ENCODE measurements at places on chromosomes 3 and 15. TPM values are rescaled to one million over a fixed set of nuclear protein-coding genes. Genes with fewer than 3 reads are reported as not detected.

- H3K27me3 ChIP-seq: no peaks in the 10 kb centered on the region
- no peaks in the 10 kb centered on the region for H3K36me3 ChIP-seq
- no peak overlapping the region for H3K27ac ChIP-seq
- no peaks in the 10 kb centered on the region for H3K4me1 ChIP-seq
- H3K4me3 ChIP-seq: no peak overlapping the region
Measured at GRCh38 chr3:170003881-170004356, 33.9 kb upstream of the GPR160 start.

DNA sequence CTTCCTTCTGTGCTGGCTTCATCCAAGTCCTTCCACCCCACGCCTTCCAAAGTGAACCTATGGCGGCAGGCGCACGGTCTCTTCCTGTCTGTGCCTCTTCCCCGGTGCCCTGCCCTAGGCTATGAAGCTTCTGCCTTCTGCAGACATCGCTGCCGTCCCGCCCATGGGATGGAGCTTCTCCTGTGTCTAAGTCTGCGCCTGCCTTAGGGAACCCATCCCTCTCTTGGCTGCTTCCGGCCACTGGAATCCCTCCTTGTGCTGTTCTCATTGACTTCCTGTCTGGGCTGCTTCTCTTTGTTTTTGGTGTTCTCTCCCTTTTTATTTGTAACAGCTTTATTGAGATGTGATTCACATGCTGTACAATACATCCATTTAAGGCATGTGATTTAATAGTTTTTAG is 17.2 kb downstream of the CHCHD6 start:
- DNase-seq: no peak
- no peaks in the 10 kb centered on the region for H3K27me3 ChIP-seq

GPR176 gene
- total RNA-seq: 1.8 TPM

DNA sequence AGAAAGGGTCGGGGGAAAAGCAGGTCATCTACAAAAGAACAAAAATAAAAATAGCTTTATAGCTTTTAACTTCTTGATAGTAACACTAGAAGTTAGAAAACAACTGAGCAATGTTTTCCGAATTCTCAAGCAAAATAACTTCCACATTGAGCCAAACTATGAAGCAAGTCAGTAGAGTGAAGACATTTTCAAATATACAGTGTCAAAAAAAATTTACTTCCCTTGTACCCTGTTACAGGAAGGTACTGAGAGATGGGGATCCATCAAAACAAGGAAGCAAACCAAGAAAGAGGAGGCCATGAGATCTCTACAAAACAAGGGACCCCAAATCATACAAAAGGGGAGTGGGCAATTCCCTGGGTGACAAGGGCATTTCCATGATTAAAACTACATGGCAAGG is 26.6 kb upstream of the STIMATE start:
- no peak overlapping the region for H3K4me3 ChIP-seq
- H3K4me1 ChIP-seq: no peaks in the 10 kb centered on the region
- H3K27me3 ChIP-seq: no peaks in the 10 kb centered on the region
- DNase-seq: no peak

DNA sequence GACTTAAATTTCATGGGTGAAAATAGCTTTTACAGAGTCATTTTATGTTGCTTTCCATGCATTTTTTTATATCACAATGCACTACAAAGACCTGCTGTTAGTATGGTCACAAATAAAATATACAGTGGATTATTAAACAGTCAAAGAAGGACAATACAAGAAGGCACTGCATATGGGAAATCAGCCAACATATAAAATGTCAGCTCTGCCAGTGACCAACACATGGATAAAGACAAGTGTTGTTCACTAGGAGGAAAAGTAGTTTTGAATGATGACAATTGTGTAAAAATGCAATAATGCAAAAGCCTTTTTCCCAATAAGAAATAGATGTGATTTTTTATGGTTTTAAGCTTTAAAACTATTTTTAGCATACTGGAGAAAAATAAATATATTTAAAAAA is 425.3 kb upstream of the CBLB start:
- H3K27ac ChIP-seq: no peak overlapping the region
- H3K4me3 ChIP-seq: no peak overlapping the region
- no peaks in the 10 kb centered on the region for H3K36me3 ChIP-seq
- H3K27me3 ChIP-seq: no peaks in the 10 kb centered on the region
- DNase-seq: no peak
- H3K4me1 ChIP-seq: no peaks in the 10 kb centered on the region

DNA sequence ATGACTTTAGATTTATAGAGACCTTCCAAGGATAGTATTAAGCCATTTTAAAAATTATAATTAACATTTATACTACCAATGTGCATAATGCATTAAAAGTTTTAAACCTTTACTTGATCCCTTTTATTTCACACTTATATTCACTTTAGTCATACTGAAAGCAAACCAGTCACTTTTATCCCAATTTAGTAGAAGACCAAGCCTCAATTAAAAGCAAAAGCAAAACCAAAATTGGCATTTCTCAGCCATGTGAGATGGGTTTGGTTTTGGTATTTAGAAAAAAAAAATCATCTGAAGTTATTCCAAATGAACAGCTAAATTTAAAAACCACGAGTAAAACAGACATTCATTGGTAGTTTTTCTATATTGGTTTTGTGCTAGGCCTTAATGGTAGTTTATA is 249.4 kb downstream of the LPP start:
- no peak overlapping the region for H3K4me3 ChIP-seq
- H3K27me3 ChIP-seq: no peaks in the 10 kb centered on the region
- DNase-seq: no peak
- no peak overlapping the region for H3K27ac ChIP-seq
- H3K36me3 ChIP-seq: no peaks in the 10 kb centered on the region
- peaks cover 4% of the 10 kb centered on the region for H3K4me1 ChIP-seq

DNA sequence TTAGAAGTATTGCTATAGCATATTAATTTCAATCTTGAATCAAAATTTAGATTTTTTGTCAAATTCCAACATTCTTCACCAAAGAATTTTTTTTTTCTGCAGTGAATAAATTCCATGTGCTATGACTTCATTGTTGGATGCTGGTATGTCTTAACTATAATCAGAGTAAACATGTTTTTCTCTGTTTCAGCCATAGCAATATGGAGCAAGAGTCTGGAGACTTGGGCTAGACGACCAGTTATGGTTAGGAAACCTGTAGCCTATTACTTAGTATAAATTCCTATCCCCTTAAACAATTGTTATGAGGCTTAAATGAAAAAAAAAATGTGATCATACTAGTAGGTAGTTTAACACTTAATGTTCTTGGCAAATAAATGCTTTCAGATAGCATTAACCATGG is 431.9 kb upstream of the FRG2C start:
- DNase-seq: no peak
- H3K4me1 ChIP-seq: no peaks in the 10 kb centered on the region
- no peak overlapping the region for H3K4me3 ChIP-seq
- H3K36me3 ChIP-seq: no peaks in the 10 kb centered on the region
- no peak overlapping the region for H3K27ac ChIP-seq

All from ovary (tissue), 10 donors.